ENCODE measurements at places on chromosomes 11 and 22.
A peak's percentile ranks its signal among the peaks of the same experiment; 100 is the strongest.

DNA sequence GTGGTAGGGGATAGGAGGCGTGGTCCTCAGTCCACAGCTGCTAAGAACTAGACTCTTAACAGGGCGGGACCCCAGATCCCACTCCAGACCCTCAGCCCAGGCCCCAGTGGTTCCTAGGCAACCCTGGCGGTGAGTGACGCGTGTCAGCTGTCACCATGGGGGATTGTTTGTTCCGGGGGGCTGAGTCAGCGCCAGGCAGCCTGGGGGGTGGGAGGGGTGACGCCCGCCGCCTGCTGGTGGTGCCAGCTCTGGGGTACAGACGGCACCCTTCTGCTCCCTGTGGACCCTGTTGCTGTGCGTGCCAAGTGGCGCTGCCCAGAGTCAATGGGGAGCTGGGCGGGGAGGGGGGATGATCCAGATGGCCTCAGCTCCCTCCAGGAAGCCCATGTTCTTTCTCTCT is 2.5 kb downstream of the CNIH2 start:
- no peak for DNase-seq

DNA sequence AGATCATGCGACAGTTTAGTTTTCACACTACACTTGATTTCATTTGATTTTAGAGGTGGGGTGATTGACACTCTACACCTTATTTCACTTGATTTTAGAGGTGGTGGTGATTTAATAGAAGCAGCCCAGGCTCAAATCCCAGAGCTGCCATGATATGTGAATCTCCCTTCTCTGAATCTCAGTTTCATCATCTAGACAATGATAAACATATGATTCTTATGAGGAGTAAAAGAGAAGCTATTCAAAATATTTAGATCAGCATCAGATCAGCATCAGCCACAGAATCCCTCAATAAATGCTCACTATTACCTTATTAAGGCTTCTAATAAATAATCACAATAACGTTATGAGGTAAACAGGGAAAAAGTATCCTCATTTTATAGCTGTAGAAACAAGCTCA is 98.8 kb downstream of the MSANTD4 start:
- DNase-seq, result no peak

- DNase-seq, result no peak
These were observed 452.9 kb downstream of the JRKL start for GRCh38 chr11:96842731-96843130.

DNA sequence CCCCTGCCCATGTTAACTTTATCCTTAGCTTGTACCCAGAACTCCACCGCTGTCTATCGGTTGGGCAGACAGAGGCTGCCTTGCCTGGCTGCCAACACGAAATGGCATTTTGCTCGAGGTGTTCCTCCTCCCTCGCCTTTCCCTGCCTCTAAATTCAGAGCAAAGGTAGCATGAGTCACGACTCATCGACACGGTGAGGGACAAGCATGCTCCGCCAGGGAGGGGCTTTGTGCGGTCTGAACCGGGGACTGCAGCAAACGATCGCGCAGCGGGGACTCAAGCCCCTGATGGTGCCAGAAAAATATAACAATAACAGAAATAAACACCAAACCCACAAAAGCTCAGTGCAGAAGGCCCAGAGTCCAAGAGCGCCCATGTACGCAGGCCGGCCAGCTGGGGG is 52.3 kb downstream of the RTL6 start:
- DNase-seq, result no peak

- DNase-seq, result no peak
These were observed 42.8 kb downstream of the GLYAT start for GRCh38 chr11:58688789-58689503.

DNA sequence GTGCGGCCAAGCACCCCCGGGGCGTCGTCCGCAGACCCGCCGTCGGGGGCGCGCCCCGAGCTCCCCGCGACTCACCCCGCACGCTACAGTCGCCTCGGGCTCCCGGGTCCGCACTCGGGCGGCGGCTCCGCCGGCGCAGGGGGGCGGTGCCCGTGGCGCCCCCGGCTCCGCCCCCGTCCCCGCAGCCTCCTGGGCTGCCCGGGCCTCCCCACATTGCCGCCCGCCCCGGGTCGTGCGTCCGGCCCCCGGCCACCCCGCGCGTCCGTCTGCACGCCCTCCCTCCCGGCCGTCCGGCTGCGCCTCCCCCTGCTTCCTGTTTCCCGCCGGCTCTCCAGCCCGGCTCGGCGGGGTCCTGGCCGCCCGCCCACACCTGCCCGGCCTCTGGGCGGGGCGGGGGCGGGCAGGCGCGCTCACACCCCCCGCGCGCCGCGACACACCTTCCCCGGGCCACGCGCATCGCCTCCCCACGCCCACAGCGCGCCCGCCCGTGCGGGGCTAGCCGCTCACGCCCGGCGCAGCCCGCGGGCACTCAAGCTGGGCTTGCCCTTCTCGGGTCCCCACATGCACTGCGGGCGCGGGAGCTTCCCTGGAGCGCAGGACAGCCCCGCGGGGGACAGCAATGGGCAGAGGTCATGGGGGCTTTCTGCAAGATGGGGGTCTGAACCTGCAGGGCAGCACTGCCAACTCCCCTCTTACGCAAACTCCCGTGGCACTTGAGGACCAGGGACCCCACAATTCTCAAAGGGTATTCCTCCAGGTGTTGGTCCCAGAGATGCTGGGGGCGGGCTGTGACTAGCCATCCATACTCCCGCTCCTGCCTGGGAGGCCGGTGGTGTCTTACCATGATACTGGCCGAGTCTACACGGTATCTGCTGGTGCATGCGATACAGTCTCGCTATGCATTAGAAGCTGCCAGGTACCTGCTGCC is at the start of gene CARD10:
CARD10 (minus strand) TSS at position 148 of the 928 bp plus-strand sequence. CDS start 215 bp downstream, outside the sequence.
- no peak for DNase-seq

DNA sequence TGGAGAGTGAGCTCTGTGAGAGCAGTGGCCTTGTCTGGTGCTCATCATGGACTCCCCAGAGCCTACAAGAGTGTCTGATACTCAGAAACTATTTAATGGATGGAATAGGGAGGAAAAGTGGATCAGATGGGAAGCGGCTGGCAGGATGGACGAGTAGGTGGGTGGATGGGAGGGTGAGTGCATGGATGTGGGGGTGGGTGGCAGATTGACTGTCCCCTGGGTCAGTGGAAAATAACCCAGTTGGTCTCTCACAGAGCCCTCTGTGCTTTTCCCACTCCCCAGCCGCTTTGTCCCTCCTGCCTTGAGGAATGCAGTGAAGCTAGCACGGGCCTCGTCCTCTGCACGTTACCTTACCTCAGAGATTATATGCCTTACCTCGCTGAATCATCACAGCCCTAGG is 5.9 kb downstream of the SPI1 start:
- no peak for DNase-seq

- DNase-seq, result no peak
These were observed 136.9 kb upstream of the ZC3H12C start for GRCh38 chr11:109956124-109956793.

GRCh38 chr11:131077340-131077739 is 161.1 kb upstream of the SNX19 start:
- DNase-seq, result no peak

GRCh38 chr11:18295316-18295715 is 26.6 kb downstream of the HPS5 start:
- DNase-seq, result no peak

- DNase-seq, result no peak
These were observed 35.9 kb upstream of the MYEOV start for GRCh38 chr11:69257838-69258658.

GRCh38 chr22:45896964-45897538 is 79.9 kb downstream of the WNT7B start:
- no peak for DNase-seq

DNA sequence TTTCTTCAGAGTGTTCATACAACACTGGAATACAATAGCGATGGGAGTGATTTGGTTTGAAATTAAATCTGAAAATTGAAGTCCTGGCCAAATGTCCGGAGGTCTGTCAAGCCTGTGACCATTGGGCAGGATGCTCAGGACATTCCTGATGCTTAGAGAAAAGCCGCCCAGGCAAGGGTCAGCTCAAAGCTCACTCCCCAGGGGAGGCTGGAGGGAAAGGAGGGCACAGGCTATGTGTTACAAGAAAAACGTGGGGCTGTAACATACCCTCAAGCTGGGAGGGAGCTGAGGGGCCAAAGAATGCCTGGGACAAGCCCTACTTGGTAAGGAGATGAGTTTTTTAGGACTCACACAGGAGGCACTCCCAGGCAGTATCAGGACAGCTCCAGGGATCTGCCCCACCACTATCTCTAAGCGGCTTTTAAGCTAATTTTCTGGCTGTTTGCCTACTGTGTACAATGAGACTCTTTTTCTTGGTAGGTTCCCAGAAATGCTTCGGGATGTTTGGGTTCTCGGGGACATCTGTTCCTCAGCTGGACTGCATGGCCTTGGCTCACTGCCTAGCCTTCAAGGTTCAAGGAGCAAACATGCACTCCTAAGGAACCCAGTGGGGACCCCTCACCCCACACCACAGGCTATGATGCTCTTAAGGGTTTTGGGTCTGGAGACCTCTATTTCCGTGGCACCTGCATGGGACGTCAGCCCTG is 500.1 kb downstream of the BRD1 start:
- DNase-seq, result no peak

DNA sequence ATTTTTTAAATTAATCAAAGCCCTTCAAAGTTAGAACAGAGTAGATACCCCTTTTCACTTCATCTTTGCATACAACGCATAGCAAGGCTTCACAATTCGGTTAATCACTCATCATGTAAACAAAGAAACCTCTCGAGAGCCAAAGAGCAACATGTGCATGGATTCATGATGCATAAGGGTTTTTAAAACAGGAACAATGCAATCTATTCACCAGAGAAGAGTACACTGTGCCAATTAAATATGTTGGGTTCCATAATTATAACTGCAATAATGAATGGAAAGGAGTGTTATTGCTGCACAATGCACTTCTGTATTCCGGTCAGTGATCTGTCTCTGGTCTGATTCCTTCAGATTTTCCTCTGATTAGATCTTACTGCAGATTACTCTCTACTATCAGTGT is 45.3 kb downstream of the CADM1 start:
- no peak for DNase-seq

- DNase-seq, result peak; percentile 66
These were observed 12.7 kb upstream of the IL2RB start for GRCh38 chr22:37162221-37163095.

GRCh38 chr11:45057938-45058646 is 88.3 kb upstream of the PRDM11 start:
- no peak for DNase-seq

DNA sequence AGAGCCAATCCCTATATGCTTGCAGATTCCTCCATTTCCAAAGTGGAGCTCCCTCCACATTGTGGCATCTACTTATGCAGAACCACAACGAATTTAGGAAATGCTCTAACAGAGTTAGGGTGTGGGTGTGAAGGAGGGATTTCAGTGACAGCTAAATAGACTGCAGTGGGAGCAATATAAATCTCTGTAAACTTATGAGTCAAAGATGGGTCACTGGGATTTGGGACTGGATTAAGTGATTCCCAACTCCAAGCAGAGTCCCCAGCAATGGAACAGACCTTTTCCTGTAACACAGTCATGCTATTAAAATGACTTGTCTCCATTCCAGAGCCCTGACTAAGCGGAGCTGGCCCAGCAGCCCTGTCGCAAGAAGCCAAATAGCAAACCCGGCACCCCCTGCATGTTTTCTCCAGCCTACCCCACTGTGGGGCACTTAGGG is 36.6 kb downstream of the RPL27A start:
- no peak for DNase-seq

DNA sequence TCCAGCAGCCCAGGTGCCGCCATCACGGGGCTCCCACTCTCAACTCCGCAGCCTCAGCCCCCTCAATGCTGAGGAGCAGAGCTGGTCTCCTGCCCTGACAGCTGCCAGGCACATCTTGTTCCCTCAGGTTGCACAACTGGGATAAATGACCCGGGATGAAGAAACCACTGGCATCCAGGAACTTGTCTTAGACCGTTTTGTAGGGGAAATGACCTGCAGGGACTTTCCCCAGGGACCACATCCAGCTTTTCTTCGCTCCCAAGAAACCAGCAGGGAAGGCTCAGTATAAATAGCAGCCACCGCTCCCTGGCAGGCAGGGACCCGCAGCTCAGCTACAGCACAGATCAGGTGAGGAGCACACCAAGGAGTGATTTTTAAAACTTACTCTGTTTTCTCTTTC is at the start of gene SAA1:
SAA1 (plus strand) TSS at position 316 of the 400 bp plus-strand sequence. CDS start 624 bp downstream, outside the sequence.
- no peak for DNase-seq

GRCh38 chr22:48887394-48888332 is 940.0 kb downstream of the BRD1 start:
- no peak for DNase-seq

GRCh38 chr11:86370922-86371594 is 3.6 kb upstream of the CCDC81 start:
- no peak for DNase-seq

DNA sequence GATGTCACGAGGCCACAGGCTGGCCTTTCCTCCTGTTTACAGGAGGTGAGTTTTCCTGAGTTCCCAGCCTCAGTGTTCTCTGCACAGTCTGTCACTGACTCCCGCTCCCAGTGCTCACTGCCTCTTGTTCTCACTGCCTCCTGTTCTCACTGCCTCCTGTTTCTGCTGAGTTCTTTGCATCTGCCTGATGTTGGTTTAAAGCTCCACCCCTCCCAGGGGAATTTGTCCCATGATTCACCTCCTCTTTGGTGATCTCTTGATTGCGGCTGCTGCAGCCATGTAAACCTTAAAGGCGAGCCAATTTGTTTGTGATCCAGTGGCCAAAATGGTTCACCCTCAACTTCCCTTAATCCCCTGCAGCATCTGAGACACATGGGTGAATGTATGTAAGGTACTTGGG is 6.0 kb upstream of the TUBA8 start:
- no peak for DNase-seq

DNA sequence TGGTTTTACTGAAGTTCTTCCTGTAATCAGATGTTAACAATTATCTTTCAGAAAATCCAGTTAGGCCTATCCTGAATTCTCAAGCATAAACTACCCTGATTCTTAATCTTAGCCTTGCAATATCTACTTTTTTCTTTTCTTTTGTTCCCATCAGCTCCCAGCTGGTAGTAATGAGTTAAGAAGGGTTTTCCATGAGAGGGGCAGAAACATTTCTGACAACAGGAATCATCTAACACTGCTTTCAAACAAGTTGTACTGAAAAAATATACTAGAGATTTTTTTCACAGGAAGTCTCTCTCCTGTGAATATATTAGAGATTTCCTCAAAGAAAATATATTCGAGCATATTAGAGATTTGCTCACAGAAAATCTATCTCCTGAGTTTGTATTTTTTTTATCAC is 3.3 kb upstream of the TRIM6 start:
- no peak for DNase-seq

- no peak for DNase-seq
These were observed 416.5 kb downstream of the TMEM135 start for GRCh38 chr11:87454241-87454640.

DNA sequence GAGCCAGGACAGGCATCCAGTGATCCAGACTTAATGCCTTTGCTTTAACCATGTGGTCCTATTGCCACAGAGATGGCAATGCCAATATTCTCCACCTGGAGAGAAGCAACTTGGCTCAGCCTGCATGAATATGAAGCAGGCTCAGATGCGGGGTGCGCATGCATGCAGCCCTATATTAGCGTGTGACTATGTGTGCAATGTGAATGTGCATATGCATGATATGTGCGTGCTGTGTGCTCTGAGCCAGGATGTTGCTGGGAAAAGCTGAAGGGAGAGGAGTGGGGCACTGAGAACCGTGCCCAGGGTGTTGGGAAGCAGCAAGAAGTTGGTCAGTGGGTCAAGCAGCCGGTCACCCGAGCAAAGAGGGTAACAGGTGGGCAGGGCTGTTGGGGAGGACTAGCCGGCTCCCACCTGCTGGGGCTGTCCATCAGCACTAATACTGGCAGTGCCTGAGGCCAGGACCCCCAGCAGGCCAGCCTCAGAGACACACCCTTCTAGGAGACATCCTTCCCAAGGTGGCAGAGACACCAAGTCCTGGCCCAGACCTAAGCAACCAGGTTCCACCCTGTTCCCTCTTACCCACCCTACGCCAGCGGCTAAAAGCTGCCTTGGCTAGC is 24.8 kb upstream of the MYOD1 start:
- no peak for DNase-seq

GRCh38 chr11:24575392-24575791 is 78.5 kb downstream of the LUZP2 start:
- DNase-seq, result no peak
